ENCODE measurements at places on chromosomes 7 and 10.
A peak's percentile ranks its signal among the peaks of the same experiment; 100 is the strongest.

DNA sequence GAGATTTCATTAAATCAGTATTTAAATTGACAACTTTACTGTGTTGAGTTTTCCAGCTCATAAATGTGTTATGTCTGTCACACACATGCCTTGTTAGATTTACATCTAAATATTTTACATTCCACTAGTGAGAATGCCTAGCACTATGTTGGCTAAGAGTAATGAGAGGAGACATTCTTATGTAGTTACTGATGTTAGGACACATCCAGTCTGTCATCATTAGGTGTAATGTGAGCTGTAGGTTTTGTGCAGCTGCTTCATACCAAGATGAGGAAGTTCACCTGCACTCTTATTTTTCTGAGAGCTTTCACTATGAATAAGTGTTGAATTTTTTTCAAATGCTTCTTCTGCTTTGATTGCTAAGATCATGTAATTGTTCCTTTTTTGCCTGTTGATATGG lies 218.0 kb upstream of the IGFBP3 start:
- peak; percentile 92 for DNase-seq

DNA sequence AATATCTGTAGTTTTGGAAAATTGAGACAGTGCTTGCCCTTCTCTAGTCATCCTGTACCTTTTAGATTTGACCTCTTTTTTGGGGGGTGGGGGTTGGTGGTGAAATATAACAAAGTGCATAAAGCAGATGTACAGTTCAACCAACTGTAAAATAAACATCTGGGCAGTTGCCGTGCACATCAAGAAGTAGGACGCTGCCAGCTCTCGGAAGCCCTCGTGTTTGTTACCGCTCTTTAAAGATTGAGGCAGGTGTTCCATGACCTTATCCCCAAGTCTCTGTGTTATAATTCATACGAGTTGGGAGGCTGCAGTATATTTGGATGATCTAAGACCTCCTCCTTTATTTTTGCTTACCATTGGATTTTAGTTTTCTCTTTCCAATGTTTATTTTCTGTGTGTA lies 55.1 kb downstream of the SDK1 start:
- no peak for DNase-seq

- DNase-seq = peak; percentile 67
These were observed 32.1 kb downstream of the CRCP start for GRCh38 chr7:66146701-66147100.

GRCh38 chr7:47143339-47143738 lies 438.6 kb downstream of the TNS3 start:
- peak; percentile 85 for DNase-seq

GRCh38 chr10:46995234-46995633 lies 84.0 kb downstream of the PTPN20 start:
- no peak for DNase-seq

- no peak for DNase-seq
These were observed 85.3 kb upstream of the PPP2R2D start for GRCh38 chr10:131815266-131816156.

- DNase-seq = no peak
These were observed 89.0 kb downstream of the EMX2 start for GRCh38 chr10:117631276-117632145.

GRCh38 chr7:149561072-149561471 lies 63.5 kb upstream of the ZNF746 start:
- peak; percentile 23 for DNase-seq

GRCh38 chr7:875051-875450 lies 1.3 kb upstream of the GET4 start:
- no peak for DNase-seq

GRCh38 chr7:110569486-110570205 lies 521.3 kb upstream of the LRRN3 start:
- DNase-seq = no peak

DNA sequence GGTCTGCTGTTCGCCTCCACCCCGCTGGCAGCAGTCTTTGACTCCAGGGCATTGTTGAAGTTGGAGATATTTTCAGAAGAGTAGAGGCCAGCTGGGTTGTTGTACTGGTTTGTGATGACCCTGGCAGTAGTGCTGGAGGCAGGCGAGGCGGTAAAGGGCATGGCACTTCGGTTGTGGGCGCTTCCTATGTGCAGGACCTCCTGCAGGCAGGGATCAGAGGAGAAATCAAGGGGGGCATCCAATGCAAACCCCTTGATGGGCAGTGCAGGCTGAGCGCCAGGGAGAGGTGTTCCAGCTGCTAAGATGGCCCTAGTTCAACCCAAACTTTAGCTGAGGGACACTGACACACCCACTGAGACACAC lies 27.0 kb downstream of the PDLIM1 start:
- DNase-seq = no peak

GRCh38 chr7:116583653-116584052 lies 58.8 kb downstream of the CAV1 start:
- DNase-seq = no peak

DNA sequence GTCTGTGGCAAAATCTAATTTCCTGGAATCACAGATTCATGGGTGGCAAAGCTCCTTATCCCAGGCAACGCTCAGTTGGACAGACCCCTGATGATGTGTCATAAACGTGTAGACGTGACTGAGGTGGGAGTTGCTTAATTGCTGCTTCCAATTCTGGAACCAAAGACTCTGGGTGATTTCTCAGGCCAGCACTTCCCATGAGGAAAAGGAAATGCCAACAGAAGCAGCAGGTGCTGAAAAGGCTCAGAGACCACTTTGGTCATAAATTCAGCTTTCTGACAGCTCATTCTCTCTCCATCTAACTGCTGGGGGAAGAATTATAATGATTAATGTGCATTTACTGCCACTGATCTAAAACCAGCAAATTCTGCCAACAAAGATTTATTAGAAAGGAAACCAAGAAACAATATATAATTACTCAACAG lies 88.7 kb downstream of the OSBPL3 start:
- DNase-seq = no peak

GRCh38 chr10:71893920-71894319 lies 42.9 kb upstream of the PSAP start:
- DNase-seq = no peak

GRCh38 chr10:76382381-76382851 lies 951.0 kb downstream of the LRMDA start:
- DNase-seq = peak; percentile 99

DNA sequence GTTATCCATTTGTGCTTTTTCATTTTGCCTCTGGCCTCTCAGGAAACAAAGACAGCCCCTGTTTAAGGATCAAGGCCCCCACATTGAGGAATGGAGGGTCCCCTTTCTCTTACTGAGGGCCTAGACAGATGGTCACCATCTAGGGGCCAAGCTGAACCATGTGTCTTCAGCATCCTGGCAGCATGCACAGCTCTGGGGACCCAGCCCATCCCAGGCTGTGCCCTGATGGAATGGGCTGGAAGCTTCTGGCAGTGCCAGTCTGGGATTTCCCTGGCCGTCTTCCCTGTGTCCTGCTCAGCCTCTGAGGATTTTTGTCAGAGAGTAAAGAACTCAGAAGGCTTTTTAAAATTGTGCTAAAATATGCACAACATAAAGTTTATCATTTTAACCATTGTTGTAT lies 116.8 kb downstream of the ITIH5 start:
- no peak for DNase-seq

- no peak for DNase-seq
These were observed 116.4 kb upstream of the MKI67 start for GRCh38 chr10:128242641-128243040.

DNA sequence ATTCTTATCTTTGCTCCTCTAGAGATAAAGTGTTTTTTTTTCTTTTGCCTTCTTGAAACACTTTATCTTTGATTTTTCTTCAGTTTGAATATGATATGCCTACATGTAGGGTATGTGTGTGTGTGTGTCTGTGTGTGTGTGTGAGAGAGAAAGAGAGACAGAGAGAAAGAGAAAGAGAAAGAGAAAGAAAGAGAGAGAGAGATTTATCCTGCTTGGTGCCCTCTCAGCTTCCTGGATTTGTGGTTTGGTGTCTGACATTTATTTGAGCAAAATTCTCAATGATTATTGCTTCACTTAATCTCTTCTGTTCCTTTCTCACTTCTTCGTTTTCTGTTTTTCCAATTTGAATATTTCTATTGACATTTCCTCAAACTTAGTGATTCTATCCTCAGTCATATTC lies 60.3 kb downstream of the RAB18 start:
- DNase-seq = no peak

DNA sequence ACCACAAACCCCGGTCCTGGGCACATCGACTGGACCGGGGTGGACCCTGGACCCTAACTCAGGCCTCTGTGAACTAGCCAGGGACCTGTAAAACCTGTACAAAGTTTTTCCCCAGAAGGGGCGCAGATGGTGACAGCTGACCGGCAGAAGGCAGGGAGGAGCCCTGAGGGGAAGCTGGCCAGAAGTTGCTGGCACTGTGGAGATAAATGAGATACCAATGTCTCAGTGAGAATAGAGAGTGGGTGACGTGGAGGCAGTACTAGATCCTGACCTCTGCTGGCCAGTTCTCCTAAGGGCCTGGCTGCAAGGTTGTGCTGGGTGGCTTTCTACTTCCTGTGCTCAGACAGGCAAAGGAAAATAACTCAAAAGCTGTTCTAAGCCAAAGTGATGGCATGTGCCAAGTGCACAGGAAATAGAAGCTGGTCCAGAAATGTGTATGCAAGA lies 10.6 kb upstream of the TSPAN14 start:
- peak; percentile 13 for DNase-seq

GRCh38 chr10:96047004-96047649 lies 3.7 kb downstream of the CCNJ start:
- no peak for DNase-seq

Data from fibroblast of skin of abdomen (primary cell).